ENCODE measurements at places on chromosomes 3 and 15. TPM values are rescaled to one million over a fixed set of nuclear protein-coding genes. Genes with fewer than 3 reads are reported as not detected.

Gene ACKR2
- 0.89 TPM for total RNA-seq

Gene TMEM108
- 2.4 TPM for total RNA-seq

Gene PRTG
- 11.2 TPM for total RNA-seq

Gene KCNAB1
- not detected for total RNA-seq

Gene STRIT1
- total RNA-seq, result not detected

Gene C3orf20
- total RNA-seq, result not detected

Gene AGBL1
- not detected for total RNA-seq

Measured in mesangial cell (primary cell).